ENCODE measurements at places on chromosomes 5 and 9.

- DNase-seq = peak; percentile 91
- peaks cover 24% of the 10 kb centered on the region for H3K4me1 ChIP-seq
- peak overlapping the region; percentile 69 for H3K27ac ChIP-seq
These were observed 281.3 kb downstream of the ARHGAP26 start for GRCh38 chr5:143051244-143052058.

DNA sequence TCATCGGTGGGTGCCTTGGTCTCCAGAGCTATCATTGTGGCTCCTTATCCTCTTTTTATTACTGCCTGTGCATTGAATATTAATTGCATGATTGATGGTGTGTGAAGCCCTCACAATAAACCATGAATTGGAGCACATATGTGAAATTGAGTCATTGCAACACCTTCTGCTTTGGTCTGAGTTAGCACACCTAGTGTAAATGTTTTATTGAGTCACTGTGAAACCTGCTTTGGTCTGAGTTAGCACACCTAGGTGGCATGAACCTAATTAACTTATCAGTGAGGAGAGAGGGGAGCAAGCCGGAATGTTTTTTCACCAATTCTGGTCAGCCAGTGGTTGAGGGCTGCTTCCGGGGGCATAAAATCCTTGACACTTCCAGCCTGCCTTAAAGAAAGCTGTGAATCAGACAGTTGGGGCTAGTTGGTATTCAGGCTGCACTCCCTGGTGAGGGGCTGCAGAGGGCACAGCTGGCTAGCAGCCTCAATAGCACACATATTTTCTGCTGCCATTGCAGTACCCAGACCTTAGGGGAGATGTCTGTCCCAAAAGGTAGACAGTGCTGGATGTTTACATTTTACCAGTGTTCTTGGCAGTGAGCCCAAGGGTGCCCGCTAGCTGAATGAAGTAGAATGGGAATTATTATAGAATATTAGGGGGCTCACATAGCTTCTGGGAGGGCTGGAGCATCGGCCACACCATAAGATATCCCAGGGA is 76.5 kb upstream of the GOLM1 start:
- H3K36me3 ChIP-seq = no peaks in the 10 kb centered on the region
- H3K4me1 ChIP-seq = no peaks in the 10 kb centered on the region
- H3K27me3 ChIP-seq = no peaks in the 10 kb centered on the region
- no peak overlapping the region for H3K4me3 ChIP-seq
- DNase-seq = no peak
- no peak overlapping the region for H3K27ac ChIP-seq

- H3K27ac ChIP-seq = no peak overlapping the region
- H3K4me1 ChIP-seq = peaks cover 6% of the 10 kb centered on the region
- no peak overlapping the region for H3K4me3 ChIP-seq
- H3K27me3 ChIP-seq = no peaks in the 10 kb centered on the region
These were observed 112.4 kb upstream of the SPATA31D4 start for GRCh38 chr9:81815781-81816180.

GRCh38 chr5:1349246-1349645 is 4.3 kb upstream of the CLPTM1L start:
- peaks cover under 1% of the 10 kb centered on the region for H3K4me1 ChIP-seq
- no peak overlapping the region for H3K27ac ChIP-seq
- no peaks in the 10 kb centered on the region for H3K36me3 ChIP-seq
- no peaks in the 10 kb centered on the region for H3K27me3 ChIP-seq

GRCh38 chr5:83029912-83030311 is 47.3 kb downstream of the TMEM167A start:
- no peaks in the 10 kb centered on the region for H3K36me3 ChIP-seq
- H3K4me1 ChIP-seq = no peaks in the 10 kb centered on the region
- no peak overlapping the region for H3K4me3 ChIP-seq
- H3K27ac ChIP-seq = no peak overlapping the region
- peak; percentile 58 for DNase-seq
- H3K27me3 ChIP-seq = no peaks in the 10 kb centered on the region

DNA sequence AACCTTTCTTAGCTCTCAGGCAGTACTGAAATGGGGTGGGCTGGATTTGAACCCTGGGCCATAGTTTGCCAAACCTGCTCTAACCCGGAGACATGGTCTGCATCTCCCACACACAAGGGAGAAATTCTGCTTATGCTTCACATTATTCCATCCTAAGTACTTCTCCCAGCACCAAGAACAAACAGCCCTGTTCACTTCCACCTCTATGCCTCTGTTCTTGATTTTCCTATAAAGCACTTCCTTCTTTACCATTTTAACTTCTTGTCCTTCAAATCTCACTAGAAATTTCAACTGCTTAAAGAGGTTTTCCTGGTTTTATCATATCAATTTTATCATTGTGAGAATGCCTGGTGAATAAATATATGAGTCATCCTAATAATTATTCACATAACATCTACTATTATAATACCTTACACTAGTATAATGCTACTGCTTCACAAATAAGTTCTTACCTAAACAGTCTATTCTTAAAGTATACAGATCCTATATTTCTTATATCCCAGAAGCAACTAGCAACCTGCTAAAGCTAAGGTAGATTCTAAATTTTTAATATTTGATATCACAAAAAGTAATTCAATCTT is 12.7 kb downstream of the FEM1C start:
- H3K4me3 ChIP-seq = no peak overlapping the region
- no peaks in the 10 kb centered on the region for H3K36me3 ChIP-seq
- peaks cover 4% of the 10 kb centered on the region for H3K4me1 ChIP-seq
- H3K27me3 ChIP-seq = no peaks in the 10 kb centered on the region
- DNase-seq = no peak
- H3K27ac ChIP-seq = no peak overlapping the region

DNA sequence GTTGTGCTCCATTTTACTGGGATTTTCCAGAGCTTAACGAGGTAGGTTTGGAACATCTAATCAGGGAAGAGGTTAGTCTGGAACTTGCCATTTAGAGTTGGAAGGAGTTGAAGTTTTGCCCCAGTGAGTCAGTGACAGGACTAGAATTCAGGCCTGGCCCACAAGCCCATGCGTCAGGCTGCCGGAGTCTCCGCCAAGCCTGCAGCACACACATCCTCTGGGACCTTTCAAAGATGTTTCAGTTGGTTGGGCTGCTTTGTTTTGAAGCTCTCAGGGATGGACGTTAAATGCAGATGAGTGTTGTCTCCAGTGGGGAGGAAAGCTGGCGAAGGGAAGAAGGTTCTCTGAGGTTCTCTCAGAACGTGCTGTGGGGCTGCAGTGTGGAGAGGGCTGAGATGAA is 147.0 kb downstream of the PSAT1 start:
- DNase-seq = no peak
- H3K27ac ChIP-seq = no peak overlapping the region
- no peaks in the 10 kb centered on the region for H3K36me3 ChIP-seq
- no peak overlapping the region for H3K4me3 ChIP-seq
- peaks cover 2% of the 10 kb centered on the region for H3K27me3 ChIP-seq

DNA sequence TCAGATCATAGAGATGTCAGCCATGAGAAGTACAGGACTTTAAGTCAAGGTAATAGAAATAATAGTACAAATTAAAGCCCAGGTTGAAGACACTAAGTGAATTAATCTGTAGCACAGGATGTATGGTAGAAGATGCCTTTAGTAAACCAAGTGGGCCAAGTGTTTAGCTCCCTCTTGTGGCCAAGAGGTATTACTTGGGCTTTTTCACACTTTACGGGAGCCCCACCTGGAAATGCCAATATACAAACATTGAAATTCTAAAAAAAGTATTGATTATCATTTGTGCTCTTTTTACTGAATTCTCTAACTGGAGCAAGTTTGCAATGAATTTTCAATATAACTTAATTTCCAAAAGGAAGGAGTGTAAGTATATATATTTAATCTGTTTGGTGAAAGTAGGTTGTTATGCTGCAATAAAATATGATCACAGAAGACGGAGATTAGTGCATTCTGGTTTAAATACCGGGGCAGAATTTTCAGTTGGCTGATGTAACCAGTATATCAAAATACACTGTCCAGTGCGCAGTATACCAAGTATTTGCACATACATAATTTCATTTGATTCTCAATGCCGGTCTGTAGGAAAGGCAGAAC is 84.7 kb downstream of the PARP8 start:
- DNase-seq = peak; percentile 40
- no peaks in the 10 kb centered on the region for H3K4me1 ChIP-seq
- no peaks in the 10 kb centered on the region for H3K36me3 ChIP-seq
- H3K4me3 ChIP-seq = no peak overlapping the region
- no peak overlapping the region for H3K27ac ChIP-seq

DNA sequence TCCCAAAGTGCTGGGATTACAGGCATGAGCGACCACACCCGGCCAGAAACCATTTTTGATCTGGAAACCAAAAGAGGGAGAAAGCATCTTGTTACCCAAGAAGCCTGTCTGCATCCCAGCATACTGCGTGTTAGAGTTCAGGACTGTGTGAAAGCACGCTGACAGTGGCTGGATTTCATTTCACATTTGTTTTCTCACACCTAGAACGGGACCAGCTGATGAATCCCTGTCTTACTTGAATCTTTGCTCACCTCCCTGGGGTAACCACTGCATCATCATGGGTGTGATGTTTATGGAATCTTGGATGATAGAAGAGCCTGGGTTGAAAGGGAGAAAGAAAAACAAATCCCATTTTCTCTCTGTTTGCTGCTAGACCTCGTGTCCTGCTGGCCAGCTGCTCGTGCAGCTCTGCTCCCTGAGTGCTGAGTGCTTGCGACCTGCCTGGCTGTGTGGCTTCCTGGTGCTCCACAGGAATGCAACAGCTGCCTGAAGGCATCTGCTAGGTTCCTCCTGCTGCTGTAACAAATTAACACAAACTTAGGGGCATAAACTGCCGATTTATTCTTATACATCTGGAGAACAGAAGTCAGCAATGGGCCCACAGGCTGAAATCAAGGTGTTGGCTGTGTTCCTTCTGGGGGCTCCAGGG is 378.3 kb upstream of the DAP start:
- no peak overlapping the region for H3K27ac ChIP-seq
- DNase-seq = peak; percentile 67
- no peaks in the 10 kb centered on the region for H3K27me3 ChIP-seq
- no peaks in the 10 kb centered on the region for H3K4me1 ChIP-seq

- H3K4me1 ChIP-seq = no peaks in the 10 kb centered on the region
- H3K27ac ChIP-seq = no peak overlapping the region
- peaks cover 3% of the 10 kb centered on the region for H3K36me3 ChIP-seq
- no peak for DNase-seq
These were observed 1.7 kb downstream of the DIAPH1 start for GRCh38 chr5:141617128-141617527.

GRCh38 chr5:178280631-178281030 is 48.0 kb upstream of the PHYKPL start:
- H3K27me3 ChIP-seq = no peaks in the 10 kb centered on the region
- no peak overlapping the region for H3K27ac ChIP-seq
- DNase-seq = no peak
- no peak overlapping the region for H3K4me3 ChIP-seq

- H3K4me1 ChIP-seq = no peaks in the 10 kb centered on the region
- no peak for DNase-seq
- H3K36me3 ChIP-seq = no peaks in the 10 kb centered on the region
These were observed 66.7 kb upstream of the PRDM9 start for GRCh38 chr5:23440703-23441102.

GRCh38 chr5:142501890-142502289 is 177.1 kb upstream of the SPRY4 start:
- H3K4me1 ChIP-seq = no peaks in the 10 kb centered on the region
- DNase-seq = no peak
- no peak overlapping the region for H3K27ac ChIP-seq
- no peak overlapping the region for H3K4me3 ChIP-seq
- no peaks in the 10 kb centered on the region for H3K36me3 ChIP-seq
- H3K27me3 ChIP-seq = no peaks in the 10 kb centered on the region

GRCh38 chr9:5529683-5530221 is 19.4 kb downstream of the PDCD1LG2 start:
- no peak overlapping the region for H3K27ac ChIP-seq
- no peak overlapping the region for H3K4me3 ChIP-seq

- peaks cover 3% of the 10 kb centered on the region for H3K4me1 ChIP-seq
- H3K36me3 ChIP-seq = no peaks in the 10 kb centered on the region
- peak; percentile 66 for DNase-seq
- H3K4me3 ChIP-seq = no peak overlapping the region
These were observed 105.5 kb upstream of the TSLP start for GRCh38 chr5:110965773-110966581.

GRCh38 chr9:114757984-114758383 is 47.9 kb downstream of the TNFSF15 start:
- no peaks in the 10 kb centered on the region for H3K36me3 ChIP-seq
- no peak for DNase-seq
- H3K4me3 ChIP-seq = no peak overlapping the region
- H3K27ac ChIP-seq = no peak overlapping the region
- H3K27me3 ChIP-seq = peaks cover 12% of the 10 kb centered on the region

All from fibroblast of lung (primary cell).